Prostate gland (tissue), 2 donors: ENCODE measurements at places on chromosomes 1 and 21.
A peak's percentile ranks its signal among the peaks of the same experiment; 100 is the strongest.

GRCh38 chr1:203267347-203267846, 37.9 kb upstream of the BTG2 start:
- DNase-seq, result peak; percentile 92

DNA sequence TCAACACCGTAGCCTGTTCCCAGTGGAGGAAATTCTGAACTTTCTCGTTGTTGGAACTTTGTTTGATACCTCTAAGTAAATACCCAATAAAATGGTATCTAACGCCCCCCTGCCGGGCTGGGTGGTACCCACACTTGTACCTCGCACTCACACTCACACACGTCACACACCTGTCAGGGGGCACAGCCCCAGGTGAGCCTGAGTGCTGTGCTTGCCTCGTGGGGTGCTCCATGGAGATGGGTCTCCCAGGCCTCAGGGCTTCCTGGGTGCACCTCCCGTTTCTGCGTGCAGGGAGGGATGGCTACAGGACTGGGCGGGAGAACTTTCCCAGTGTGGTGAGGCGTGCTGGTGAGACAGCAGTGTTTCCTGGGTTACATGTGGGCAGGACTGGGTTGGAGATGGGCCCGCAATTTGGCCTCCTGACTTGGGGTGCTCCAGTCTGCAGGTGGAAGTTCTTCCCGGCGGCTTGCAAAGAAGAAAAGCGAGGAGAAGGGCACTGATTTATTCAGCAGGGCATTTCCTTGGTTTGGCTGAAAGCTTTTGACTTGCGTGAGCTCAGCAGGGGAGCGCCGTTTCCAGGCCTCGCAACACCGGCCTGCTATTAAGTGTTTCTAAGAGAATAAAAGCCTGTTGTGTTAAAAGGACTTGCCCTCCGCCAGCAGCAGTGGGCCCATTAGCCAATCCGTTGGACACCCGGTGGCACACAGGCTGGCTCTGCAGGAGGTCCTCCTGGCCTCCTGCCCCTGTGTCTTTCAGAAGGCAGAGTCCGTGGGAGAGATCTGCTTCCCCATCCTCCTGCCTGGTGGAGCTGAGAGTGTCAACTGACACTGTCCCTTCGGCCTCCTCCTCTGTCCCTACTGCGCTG, 79.7 kb downstream of the KIF26B start:
- DNase-seq, result no peak

DNA sequence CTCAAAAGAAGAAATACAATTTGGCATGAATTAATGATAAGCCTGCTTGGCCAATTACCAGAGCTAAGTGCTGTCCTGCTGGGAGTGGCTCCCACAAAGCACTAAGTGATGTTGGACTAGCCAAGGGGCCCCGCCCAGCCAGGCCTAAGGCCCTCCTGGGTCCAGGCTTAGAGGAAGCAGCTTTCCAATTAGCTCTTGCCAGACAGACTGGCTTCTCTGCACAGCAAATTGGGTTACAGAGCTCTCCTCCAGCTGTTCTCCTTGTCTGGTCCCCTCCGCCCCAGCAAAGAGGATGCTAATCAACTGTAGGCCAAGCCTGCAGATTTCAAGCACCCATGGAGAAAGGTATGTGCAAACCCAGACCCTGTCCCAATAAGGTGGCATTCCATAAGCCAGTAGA, 151.9 kb downstream of the DMRTA2 start:
- no peak for DNase-seq

- no peak for DNase-seq
Measured at GRCh38 chr1:41702771-41703170, 216.0 kb downstream of the HIVEP3 start.

DNA sequence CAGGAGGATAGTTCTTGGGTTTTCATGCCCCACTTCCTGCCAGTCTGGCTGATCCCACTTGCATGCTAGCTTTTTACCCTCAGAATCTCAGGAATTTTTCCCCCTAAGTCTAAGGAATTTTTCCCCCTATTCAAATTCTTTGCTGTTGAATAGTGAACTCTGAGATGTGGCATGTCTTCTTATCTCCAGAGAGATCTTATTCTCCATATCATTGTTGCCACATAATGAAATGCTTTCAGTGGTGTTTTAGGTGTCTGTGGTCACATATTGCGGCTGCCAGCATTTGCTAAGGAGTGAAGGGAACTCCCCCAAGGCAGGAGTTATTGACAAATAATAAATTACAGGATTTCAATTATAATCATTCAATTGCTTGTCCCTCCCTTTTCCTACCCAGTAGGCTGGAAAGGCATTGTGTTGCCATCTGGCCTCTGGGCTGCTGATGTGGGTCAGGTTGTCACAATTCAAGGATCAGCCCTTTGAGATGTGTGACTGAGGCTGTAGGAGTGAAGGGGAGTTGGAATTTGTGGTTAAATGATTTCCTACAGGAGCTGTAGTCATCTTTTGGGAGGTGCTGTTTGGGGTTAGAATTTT, 3.9 kb upstream of the FLG start:
- no peak for DNase-seq

- peak; percentile 5 for DNase-seq
Measured at GRCh38 chr1:57424231-57425027, 569 bp upstream of the DAB1 start.

DNA sequence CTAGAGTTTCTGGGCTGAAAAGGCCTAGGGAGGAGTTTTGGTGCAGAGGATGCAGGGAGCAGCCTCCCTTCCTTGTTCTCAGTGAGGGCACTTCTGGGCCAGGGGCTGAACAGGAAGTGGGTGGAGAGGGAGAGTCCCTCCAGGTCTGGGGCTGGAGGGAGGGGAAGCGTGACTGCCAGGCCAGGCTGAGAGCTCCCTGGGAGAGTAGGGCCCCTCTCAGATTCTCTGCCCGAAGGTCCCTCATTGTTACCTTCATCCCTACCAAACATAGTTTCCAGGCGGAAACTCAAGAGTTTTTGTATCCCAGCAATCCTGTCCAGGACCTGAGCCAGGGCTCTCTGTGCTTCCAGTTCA, 36.8 kb downstream of the CITED4 start:
- no peak for DNase-seq

GRCh38 chr1:182588500-182589396, at the start of gene RNASEL:
Gene RNASEL (minus strand): TSS chr1:182589256. CDS start chr1:182586806, 2,450 bp downstream.
- DNase-seq, result peak; percentile 76

DNA sequence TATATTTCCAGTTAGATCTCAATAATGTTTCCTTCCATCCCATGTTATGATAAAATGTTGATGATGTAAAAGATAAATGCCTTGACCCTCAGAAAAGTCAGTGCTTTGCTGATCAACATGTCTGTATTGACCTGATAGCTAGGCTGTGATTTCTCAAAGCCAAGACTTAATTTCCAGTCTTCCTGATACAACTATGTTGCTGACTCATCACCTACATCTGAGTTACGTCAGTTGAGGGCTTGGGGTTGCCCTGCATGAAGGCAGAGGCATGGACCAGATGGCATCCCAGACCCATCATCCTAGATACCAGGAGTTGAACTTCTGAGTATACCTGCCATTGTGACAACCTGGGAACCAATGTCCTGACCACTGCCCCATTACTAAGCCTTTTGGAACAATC, 4.8 kb downstream of the LCE1D start:
- no peak for DNase-seq

- no peak for DNase-seq
Measured at GRCh38 chr1:4164965-4165364, 264.9 kb upstream of the C1orf174 start.

DNA sequence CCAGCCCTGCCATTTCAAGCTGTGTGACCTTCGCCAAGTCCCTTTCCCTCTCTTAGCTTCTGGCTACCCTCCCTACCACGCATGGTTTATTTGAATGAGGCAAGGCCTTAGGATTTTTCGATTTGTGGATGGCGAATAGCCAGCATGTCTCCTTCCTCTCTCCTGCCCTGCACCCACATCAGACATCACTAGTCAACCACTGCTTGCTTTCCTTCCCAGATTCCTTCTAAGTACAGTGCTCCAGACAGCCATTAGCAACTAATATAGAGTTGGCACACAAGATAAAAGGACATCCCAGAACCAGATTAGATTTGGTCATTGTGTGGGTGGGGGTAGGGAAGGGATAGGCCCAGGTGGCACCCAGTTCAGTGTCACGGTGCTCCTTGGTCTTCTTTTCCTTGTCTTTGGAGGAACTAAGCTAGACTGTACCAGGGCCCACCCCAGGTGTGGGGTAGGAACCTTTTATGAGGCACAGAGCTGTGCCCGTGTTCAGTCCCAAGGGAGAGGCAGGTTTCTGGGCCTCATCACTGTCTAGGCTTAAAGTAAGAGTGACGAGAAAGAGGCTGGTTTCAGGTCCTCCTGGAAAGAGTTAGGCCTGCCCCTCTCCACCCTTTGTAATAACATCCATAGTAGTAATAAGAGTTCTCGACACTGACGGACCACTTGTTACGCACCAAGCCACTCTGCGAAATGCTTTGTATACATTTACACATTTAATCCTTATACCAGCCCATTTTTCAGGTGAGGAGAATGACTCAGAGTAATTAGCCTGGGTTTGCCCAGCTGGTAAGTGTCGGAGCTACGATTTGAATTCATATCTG, 8.6 kb downstream of the ALPL start:
- DNase-seq, result no peak

- no peak for DNase-seq
Measured at GRCh38 chr1:3978990-3979325, 78.9 kb upstream of the C1orf174 start.

- peak; percentile 15 for DNase-seq
Measured at GRCh38 chr1:92934395-92935378, 26.6 kb downstream of the DIPK1A start.

DNA sequence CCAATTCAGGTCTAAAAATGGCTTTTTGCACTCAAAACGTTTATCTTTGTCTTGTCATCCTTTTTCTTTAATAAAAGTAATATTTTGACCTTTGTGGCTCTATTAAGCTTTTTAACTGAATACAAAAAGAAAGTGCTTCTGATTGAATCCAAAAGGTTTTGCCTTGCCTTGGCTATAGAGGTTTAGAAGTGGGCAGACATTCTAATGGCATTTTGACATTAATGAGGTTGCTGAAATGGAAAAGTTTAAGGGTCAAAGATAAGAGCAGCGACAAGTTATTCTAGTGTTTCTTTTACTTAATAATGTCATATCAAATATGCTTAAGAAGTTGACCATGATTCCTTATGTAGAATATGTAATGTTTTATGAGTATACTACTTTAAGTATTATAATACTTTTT, 120.2 kb downstream of the ADGRL2 start:
- DNase-seq, result no peak

- no peak for DNase-seq
Measured at GRCh38 chr1:162192763-162193162, 123.3 kb downstream of the NOS1AP start.

DNA sequence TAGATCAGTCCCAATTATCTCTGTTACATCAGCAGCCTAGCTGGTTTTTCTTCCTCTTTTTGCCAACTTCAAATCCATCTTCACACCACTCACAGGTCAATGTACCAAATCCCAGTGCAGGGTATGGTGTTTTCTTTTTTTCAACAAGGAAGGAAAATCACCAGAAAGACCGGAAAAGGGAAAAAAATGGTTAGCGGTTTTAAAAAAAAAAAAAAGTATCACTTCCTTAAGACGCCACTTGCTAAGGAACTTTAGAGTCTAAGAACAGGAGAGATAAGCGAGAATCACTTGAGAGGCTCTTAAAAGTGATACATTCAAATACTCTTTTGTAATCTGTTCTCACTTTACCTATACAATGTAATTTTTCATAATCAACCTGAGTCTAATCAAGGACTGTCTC, 3.1 kb upstream of the OR10J1 start:
- no peak for DNase-seq

GRCh38 chr21:32415451-32416398, 3.2 kb downstream of the EVA1C start:
- no peak for DNase-seq

DNA sequence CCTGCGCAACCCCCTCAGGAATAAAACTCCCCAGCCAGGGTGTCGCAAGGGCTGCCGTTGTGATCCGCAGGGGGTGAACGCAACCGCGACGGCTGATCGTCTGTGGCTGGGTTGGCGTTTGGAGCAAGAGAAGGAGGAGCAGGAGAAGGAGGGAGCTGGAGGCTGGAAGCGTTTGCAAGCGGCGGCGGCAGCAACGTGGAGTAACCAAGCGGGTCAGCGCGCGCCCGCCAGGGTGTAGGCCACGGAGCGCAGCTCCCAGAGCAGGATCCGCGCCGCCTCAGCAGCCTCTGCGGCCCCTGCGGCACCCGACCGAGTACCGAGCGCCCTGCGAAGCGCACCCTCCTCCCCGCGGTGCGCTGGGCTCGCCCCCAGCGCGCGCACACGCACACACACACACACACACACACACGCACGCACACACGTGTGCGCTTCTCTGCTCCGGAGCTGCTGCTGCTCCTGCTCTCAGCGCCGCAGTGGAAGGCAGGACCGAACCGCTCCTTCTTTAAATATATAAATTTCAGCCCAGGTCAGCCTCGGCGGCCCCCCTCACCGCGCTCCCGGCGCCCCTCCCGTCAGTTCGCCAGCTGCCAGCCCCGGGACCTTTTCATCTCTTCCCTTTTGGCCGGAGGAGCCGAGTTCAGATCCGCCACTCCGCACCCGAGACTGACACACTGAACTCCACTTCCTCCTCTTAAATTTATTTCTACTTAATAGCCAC, 696 bp downstream of the TGFB2 start:
- peak; percentile 55 for DNase-seq

DNA sequence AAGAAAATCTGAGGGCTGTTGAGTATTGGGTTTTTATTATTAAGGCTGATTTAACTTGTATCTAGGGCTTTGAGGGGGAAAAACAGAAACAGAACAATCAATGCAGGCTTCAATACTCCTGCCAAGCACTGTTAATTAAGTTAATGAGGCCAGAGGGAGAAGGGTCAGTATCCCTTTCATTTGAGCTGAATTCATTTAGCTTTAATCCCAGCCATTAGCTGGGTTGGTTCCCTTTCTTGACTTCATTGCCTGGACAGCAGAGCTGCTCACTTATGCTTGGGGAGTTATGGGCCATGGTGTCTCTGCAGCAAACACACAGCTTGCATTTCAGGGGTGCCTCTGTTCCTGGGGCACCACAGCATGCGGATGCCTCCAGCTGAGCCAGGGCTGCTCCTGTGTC, 16.3 kb downstream of the TLR5 start:
- no peak for DNase-seq

DNA sequence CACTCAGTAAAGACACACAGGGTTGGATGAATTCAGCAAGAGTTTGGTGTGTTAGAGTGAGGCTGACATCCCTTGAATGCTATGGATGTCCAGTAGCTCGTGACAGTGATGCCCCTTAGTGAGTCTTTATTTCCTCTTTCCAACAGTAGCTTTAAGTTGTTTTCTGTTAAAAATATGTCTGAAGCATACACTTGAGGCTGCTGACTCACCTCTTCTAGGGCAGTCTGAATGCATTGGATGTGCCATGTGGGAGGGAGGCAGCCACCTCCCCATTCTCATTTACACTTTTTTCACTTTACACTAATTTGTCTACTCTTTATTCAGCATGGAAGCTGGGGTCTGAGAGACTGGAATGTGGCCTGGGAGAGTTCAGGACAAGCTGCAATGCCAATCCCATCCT, 17.6 kb downstream of the NOS1AP start:
- DNase-seq, result no peak

GRCh38 chr1:186812570-186812969, 16.2 kb upstream of the PLA2G4A start:
- DNase-seq, result no peak

- no peak for DNase-seq
Measured at GRCh38 chr1:205191622-205192021, 19.9 kb downstream of the DSTYK start.

- DNase-seq, result no peak
Measured at GRCh38 chr1:62381831-62382657, 54.8 kb upstream of the USP1 start.
